Stimulated activated CD8-positive, alpha-beta memory T cell treated with anti-CD3 and anti-CD28 coated beads, Interleukin-15, amount 100 ng/mL, for 4 hours (primary cell): ENCODE measurements at places on chromosomes 4 and X.

GRCh38 chr4:155705664-155706063, 39.0 kb downstream of the GUCY1A1 start:
- DNase-seq, result no peak

DNA sequence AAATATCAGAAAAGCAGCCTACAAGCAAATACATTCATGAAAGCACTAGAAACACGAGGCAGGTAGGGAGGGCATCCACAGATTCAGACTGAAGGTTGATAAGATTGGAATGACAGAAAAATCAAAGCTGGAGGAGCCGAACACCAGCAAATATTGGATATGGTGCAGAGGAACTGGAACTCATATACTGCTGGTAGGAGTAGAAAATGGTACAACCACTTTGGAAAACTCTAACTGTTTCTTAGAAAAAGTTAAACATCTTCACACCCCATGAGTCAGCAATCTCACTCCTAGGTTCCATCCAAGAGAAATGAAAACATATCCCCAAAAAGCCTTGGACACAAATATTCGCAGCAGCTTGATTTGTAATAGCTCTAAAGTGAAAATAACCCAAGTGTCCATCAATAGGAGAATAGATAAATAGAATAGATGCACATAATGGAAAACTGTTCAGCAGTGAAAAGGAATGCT, 27.1 kb downstream of the CD99L2 start:
- DNase-seq, result no peak

DNA sequence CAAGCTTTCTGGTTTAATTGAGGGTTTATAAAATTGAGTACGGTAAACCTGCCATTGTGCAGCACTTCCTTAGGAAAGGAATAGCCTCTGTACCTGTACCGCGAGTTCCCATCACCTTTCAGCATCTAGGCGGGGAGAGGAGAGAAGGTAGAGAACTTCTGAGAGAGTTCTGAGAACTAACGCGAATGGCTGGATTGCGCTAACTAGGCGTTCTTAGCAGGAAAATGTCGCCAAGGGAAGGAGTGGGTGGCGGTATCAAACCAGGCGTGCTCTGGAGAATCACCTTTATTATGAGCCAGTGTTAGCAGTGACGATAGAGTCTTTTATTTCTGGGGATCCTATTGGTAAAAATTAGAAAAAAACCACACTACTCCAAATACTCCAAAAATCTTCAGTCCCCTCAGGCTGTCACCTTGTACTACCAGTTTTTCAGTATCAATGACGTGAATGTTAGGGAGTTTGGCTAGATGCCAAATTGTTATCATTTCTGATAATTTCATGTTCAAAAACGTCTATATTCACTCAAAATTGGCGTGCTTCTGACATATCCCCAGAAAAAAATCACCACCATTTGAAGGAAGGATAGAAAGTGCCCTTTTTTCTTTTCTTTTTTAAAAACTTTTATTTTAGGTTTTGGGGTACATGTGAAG, 1.4 kb downstream of the UGT8 start:
- no peak for DNase-seq

GRCh38 chr4:83356899-83357661, 22.4 kb upstream of the HPSE start:
- DNase-seq, result no peak

GRCh38 chrX:139204898-139205667, 325.5 kb upstream of the F9 start:
- no peak for DNase-seq

DNA sequence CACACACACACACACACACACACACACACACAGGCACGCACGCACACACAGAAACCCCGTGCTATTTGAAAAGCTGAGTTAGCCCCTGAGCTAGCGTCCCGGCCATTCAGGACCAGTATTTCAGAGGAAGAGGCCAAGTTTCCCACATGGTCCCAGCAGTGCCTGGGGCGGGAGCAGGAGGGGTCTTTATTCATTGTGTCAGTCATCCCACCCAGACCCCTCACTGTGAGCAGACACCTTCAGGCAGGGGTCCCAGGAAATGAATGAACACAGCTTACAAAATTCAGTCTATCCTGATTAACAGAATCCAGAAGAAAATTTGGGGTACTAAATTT, 58.1 kb downstream of the ZFYVE28 start:
- DNase-seq, result no peak

DNA sequence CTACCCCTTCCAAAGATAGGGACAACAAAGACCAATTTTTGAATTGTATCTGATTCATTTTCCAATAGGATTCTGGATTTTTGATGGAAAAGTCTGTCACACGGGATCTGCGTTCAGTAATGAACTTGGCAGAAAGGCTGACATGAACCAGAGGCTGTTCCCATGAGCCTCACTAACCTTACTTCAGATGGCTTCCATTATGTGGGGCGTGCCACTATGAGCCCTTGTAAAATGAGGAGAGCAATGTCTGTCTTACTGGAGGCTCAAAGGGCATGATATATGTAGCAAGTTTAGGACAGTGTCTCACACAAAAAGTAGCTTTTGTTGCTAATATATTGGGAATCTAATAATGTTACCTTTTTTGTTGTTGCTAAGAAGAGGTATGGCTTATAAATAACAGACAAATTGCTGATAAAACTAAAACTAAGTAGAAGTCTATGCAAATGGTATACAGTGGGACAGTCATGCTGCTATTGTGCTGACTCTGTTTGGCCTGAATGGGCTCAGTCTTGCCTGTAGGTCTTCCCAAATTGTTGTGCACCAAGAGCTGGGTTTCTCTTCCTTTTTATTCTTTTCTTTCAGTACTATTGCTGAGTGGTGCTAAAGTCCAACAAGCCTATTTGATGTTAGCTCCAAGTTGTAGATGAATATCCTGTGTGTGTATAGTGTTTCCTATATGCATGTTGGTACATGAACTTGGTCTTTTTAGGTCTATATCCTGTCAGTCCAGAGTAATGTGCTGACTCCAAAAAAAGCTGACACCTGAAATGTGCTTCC, 132.1 kb downstream of the SPRY1 start:
- no peak for DNase-seq

GRCh38 chr4:75494563-75494962, 19.6 kb downstream of the RCHY1 start:
- no peak for DNase-seq

DNA sequence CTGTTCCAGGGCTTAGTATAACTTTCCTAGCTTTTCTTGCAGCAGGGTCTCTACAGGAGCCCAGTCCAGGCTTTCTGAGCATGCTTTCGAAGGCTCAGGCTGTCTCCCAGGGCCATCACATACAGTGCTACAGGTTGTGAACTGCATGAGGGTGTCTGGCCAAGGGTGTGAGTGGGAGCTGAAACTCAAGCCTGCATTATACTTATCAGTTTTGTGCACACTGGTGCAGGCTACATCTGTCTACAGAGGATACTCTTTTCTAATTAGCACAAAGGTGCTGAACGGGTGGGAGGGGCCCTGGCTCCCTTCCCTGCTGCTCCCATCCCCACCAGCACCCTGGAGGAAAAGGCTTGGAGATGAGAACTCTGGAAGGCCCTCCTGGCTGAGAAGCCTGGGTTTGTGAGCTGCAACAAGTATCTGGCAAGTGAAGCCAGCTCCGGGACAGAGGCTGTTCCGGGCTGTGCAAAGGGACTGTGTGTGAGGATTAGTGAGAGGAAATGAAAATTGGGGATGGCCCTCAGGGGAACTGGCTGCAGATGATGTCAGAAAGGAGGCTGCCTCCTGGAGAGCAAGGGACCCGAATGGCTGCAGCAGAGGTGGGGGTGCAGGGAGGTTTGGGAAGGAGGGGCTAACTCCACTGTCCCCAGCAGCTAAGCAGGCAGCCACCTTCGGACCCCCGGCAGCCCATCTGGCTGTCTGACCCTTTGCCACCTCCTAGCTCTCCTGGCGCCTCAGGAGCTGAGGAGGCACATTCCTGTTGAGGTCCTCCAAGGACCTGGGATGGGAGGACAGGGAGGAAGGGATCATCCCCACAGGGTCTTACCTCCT, 68.5 kb downstream of the EFNB1 start:
- no peak for DNase-seq

GRCh38 chrX:7925867-7926472, 1.2 kb downstream of the PNPLA4 start:
- DNase-seq, result peak; percentile 17

- DNase-seq, result no peak
These were observed 28.8 kb downstream of the ATXN3L start for GRCh38 chrX:13290891-13291614.

DNA sequence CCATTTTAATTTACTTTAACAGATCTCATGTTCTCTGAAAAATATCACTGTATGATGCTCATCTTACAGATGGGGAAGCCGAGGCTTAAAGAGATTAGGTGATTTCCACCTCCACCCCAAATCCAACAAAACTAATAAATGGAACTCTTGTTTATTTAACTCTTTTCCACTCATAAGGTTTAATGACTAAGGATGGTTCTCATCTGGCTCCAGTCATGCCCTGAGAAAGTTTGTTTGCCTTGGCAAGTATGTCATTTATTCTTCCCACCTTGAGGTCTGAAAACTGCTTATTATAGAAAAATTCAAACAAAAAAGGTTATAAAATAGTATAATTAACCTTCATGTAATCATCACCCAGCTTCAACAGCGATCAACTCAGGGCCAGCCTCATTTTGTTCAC, 56.3 kb downstream of the PPEF2 start:
- no peak for DNase-seq

DNA sequence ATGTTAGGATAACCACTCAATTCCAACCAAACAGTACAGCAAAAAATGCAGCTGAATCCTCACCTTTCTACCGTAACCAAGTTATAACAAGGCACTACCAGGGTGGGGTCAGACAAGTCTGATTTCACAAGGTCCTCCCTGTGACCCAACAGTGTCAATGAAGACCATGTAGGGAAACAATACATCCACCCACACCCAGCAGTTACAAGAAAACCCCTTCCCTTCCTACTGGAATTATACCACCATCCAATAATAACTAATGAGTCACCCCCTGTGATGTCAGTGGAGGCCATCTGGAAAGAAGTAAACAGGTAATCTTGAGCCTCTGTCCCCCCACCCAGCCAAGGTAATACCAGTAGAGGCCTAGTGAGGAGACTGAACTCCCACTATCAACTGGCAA, 117.6 kb downstream of the FGF16 start:
- DNase-seq, result no peak

DNA sequence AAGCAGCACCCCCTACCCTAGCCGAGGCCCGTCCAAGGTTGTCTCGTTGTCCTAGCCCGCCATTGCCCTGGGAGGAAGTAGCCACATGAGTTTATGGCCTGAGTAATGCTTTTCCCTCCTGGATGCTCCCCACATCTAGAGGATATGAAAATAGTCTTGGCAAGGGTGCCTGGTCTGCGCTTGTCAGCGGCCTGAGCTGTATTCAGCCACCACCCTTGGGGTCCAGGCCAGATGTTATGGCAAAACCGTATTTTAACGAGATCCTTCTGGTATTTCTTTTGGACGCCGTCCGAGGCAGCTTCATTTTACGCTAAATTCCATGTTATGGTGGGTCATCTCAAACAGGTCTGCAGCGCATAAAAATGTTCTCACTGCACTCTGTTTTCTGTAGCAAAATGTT, 89.3 kb downstream of the GPR143 start:
- no peak for DNase-seq

GRCh38 chr4:142293536-142293935, 552.6 kb downstream of the INPP4B start:
- DNase-seq, result no peak

DNA sequence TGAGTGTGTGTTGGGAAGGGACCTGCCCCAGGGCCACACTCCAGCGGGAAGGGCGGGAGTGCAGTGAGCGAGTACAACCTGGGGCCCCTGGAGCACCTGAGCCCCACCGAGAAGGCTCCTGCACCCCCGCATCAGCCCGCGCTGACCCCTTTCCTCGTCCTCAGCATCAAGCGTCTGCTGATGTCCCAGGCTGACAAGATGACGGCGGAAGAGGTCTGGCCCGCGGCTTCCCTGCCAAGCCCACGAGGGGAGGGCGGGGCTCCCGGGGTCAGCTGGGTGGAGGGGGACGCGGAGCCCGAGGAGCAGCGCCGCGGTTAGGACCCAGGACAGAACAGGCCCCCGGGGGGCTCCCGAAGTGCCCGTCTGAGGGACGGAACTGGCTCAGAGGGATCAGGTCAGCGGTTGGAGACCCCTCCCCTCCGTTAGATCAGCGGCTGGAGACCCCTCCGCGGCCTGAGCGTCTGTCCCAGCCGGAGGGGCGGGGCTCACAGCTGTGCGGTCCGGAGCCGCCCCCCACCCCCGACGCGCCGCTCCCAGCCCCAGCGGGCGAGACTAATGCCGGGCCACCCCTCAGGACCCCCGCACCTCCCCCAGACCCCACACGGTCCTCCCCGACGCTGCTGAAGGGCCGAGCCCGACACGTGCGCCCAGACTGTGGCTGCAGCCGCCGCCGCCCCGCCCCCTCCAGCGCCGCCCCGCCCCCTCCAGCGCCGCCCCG, 6.7 kb downstream of the MYL5 start:
- peak; percentile 42 for DNase-seq

GRCh38 chrX:94814216-94814615, 1140.2 kb downstream of the FAM133A start:
- no peak for DNase-seq

DNA sequence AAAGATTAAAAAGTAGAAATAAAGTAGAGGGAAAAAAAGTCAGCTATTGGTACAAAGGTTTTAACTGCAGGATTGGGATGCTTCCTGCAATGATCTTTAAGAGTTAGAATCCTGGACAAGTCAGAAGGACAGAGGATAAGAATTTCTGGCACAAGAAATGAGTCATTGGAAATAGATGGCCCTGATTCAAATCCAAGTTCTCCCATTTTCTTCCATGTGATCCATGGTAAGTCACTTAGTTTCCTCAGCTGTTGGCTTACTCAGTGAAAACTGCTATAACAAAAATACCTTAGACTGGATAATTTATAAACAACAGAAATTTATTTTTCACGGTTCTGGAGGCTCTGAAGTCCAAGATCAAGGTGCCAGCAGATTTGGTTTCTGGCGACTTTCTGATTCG, 13.3 kb upstream of the TBC1D19 start:
- no peak for DNase-seq

- no peak for DNase-seq
These were observed 132.4 kb upstream of the TET2 start for GRCh38 chr4:105014234-105014633.

DNA sequence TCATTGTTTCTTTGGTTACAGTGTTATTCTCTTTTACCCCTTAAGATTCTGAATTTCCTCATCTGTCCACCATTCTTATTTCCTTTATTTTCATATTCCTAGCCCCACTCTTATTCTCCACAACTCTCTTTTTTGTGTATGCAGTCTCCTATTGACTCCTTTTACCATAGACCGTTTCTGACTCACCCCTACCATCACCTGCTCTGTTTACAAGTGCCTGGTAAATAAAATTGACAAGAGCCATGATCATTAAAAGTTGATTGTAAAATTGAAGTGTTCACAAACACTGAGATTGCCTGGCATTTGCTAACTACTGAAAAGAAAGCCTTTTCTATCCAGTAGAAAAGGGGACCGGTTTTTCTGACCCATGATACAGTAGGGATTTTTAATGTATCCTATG, 54.4 kb downstream of the MRPL1 start:
- no peak for DNase-seq

DNA sequence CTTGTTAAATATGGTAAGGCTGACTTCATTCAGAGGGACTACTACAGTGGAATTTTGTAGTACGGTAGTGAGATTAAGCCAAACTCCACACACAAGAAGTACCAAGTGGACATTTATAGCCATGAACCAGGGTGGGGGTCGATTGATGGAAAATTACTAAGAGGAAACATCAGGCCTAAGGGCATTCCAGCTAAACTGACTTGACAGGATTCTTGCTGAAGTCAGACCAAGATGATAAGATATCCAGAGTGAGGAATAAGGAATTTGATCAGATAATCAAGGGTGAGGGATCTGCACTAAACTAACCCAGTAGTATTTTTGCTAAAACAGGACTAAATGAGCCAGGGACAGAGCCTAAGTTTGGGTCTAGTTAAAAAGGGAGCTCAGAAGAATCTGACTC, 597.5 kb downstream of the RPA4 start:
- no peak for DNase-seq
